ENCODE measurements at places on chromosomes 2 and 18. TPM values are rescaled to one million over a fixed set of nuclear protein-coding genes. Genes with fewer than 3 reads are reported as not detected.

Gene UGT1A4
- total RNA-seq: 2.6 TPM

Gene KCNJ3
- not detected for total RNA-seq

Gene ZNF2
- 4.8 TPM for total RNA-seq

Gene MAPK4
- 2.7 TPM for total RNA-seq

Gene GALNT13
- 0.42 TPM for total RNA-seq

Gene SRBD1
- 9.6 TPM for total RNA-seq

Gene FHL2
- total RNA-seq: 44.8 TPM

Gene LYPD6
- 1.9 TPM for total RNA-seq

Gene PLB1
- 3.9 TPM for total RNA-seq

DNA sequence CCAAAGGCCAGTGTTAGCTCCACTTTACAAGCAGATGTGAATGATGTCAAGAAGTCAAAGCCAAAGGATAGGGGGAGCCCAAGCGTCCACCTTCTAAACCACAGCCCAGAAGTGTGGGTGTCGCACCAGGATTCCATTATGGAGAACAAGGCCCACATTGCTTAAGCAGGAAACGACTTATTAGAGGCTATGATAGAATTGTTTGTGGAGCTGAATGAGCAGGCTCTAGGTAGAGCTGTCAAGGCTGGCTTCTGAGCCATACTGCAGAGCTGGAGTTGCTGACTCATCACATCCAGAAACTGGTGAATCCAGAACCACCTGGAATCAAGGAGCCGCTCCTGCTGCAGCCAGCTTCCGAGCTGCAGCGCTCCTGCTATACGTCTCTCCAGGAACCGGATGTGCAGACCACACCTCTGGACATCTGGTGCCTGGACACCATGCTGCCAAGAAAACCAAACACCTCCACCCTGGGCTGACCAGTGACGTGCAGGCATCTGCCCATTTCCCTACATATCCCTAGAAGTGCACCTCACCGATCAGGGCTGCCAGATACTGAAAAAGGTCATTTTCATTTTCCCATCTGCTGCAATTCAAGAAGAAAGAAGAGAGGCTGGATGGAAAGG lies 6.2 kb upstream of the TWIST2 start:
- no peak overlapping the region for H3K4me3 ChIP-seq
- no peak for DNase-seq
- H3K27me3 ChIP-seq: peaks cover 41% of the 10 kb centered on the region
- H3K27ac ChIP-seq: no peak overlapping the region
- peaks cover 4% of the 10 kb centered on the region for H3K4me1 ChIP-seq

GRCh38 chr2:212028798-212029394 lies 509.7 kb downstream of the ERBB4 start:
- H3K36me3 ChIP-seq: no peaks in the 10 kb centered on the region
- DNase-seq: no peak
- no peak overlapping the region for H3K4me3 ChIP-seq
- no peaks in the 10 kb centered on the region for H3K4me1 ChIP-seq
- no peaks in the 10 kb centered on the region for H3K27me3 ChIP-seq

GRCh38 chr2:150168595-150169236 lies 318.8 kb downstream of the RND3 start:
- no peaks in the 10 kb centered on the region for H3K27me3 ChIP-seq
- no peak for DNase-seq
- no peak overlapping the region for H3K4me3 ChIP-seq
- no peak overlapping the region for H3K27ac ChIP-seq

DNA sequence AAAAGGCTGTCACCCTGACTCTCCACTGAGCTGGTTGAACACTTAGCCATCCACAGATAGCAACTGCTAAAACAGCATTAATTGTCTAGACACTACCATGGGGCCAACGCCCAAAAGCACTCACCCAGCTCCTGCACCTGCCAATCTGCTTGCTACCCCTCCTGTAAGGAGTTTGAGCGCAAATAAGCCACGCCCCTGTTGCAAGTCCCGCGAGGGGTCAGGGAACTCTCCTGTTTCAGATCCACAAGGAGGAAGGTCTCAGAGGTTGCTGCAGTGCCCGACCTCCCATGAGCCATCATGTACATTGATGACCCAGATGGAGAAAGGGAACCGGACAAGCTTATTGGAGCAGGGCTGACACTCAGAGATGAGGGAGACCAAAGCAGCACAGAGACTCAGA lies 106.8 kb downstream of the ZNF516 start:
- peaks cover 22% of the 10 kb centered on the region for H3K4me1 ChIP-seq
- no peak overlapping the region for H3K4me3 ChIP-seq
- no peak overlapping the region for H3K27ac ChIP-seq
- no peaks in the 10 kb centered on the region for H3K27me3 ChIP-seq
- DNase-seq: no peak

DNA sequence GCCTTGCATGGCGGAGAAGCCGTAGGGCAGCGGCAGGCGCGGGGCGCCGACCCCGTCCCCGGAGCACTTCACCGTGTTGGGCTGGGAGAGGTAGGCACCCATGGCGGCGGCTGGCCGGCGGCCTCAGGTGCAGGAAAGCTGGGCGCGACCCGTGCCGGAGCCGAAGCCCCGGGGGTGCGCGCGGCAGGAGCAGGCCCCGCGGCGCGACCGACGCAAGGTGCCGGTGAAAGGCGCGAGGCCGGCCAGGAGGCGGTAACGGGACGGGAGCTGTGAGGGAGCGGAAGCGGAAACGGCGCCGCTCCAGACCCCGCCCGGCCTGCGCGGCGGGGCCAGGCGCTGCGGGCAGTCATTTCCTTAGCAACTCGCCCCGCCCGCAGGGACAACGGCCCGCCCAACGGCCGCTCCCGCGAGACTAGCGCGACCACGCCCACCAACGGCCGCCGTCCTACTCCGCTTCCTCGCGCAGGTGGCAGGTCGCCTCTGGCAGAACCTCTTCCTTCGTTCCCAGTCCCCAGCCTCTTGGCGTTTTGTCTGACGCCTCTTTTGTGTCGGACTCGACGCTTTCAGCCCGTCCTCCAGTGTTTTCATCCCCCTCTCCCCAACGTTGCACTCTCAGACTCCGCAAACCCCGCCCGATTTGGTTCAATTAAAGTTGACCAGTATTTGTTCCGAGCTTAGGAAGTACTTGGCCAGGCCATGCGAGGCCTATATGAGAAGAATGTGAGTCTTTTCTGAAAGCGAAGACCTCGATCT lies at the start of gene PPM1G:
Gene PPM1G (minus strand): TSS at position 271 of the 753 bp plus-strand sequence. CDS start 169 bp downstream, at position 102.
- peak; percentile 96 for DNase-seq
- peak within 1 kb of the TSS; percentile 80 for H3K27ac ChIP-seq
- no peaks in the 10 kb centered on the region for H3K27me3 ChIP-seq
- H3K4me3 ChIP-seq: peak within 1 kb of the TSS; percentile 92
- peaks cover 7% of the 10 kb centered on the region for H3K36me3 ChIP-seq

DNA sequence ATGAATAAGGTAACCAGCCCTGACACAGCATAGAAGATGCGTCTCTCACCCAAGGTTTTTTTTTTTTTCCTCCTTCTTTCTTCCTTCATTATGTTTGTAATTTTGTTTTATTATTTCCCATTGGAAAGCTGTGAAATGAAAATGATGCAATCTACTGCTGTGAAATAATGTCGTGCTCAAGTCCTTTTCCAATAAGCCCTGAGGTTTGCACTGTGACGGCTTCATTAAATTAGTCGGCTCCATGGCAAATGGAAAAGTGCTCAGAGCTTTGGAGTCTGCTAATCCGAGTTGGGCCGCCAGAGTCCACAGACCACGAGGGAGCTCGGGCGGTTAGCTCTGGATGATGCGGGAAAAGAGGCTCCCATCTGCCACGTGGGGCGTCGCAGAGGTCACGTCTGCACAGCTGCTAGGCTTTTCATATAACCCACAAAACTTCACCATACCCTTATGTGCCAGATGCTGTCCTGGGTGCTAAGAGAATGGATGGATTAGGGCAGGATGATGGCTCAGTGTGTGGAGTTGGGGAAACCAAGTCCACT lies 92.3 kb upstream of the CAPN13 start:
- H3K4me3 ChIP-seq: no peak overlapping the region
- peaks cover 13% of the 10 kb centered on the region for H3K27me3 ChIP-seq
- no peak for DNase-seq
- no peaks in the 10 kb centered on the region for H3K36me3 ChIP-seq

- peak overlapping the region; percentile 43 for H3K27ac ChIP-seq
- DNase-seq: no peak
- no peaks in the 10 kb centered on the region for H3K27me3 ChIP-seq
- no peaks in the 10 kb centered on the region for H3K36me3 ChIP-seq
Measured at GRCh38 chr18:23340661-23341060, 112.4 kb upstream of the RIOK3 start.

GRCh38 chr2:143698352-143698751 lies 569.1 kb downstream of the ARHGAP15 start:
- no peaks in the 10 kb centered on the region for H3K36me3 ChIP-seq
- no peak for DNase-seq
- H3K4me3 ChIP-seq: no peak overlapping the region
- H3K4me1 ChIP-seq: no peaks in the 10 kb centered on the region
- no peaks in the 10 kb centered on the region for H3K27me3 ChIP-seq

DNA sequence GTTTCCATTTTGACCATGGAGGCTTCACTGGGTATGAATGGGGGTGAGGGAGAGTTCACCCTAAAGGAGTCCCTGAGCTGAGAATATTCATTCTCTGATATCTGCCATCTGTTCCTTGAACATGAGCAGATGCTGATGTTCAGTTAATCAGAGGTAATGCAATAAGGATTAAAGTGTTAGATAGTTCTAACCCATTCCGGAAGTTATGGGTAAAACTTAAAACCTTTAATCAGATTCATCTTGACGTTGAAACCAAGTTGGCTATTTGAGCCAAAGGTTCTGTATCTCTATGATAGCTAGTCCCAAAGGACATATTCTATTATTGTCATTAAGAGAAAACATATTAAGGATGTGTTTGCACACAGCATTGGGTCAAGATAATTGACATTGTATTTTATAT lies 268.9 kb downstream of the PLCL1 start:
- H3K4me1 ChIP-seq: no peaks in the 10 kb centered on the region
- no peak overlapping the region for H3K27ac ChIP-seq
- no peak overlapping the region for H3K4me3 ChIP-seq
- no peak for DNase-seq
- no peaks in the 10 kb centered on the region for H3K27me3 ChIP-seq

GRCh38 chr2:8170552-8171327 lies 511.1 kb upstream of the ID2 start:
- no peak overlapping the region for H3K27ac ChIP-seq
- no peak overlapping the region for H3K4me3 ChIP-seq
- H3K36me3 ChIP-seq: no peaks in the 10 kb centered on the region
- no peak for DNase-seq
- no peaks in the 10 kb centered on the region for H3K4me1 ChIP-seq

- no peaks in the 10 kb centered on the region for H3K36me3 ChIP-seq
- H3K4me1 ChIP-seq: peaks cover 24% of the 10 kb centered on the region
- no peak overlapping the region for H3K27ac ChIP-seq
- H3K27me3 ChIP-seq: no peaks in the 10 kb centered on the region
Measured at GRCh38 chr18:46405832-46406538, 251.0 kb downstream of the LOXHD1 start.

DNA sequence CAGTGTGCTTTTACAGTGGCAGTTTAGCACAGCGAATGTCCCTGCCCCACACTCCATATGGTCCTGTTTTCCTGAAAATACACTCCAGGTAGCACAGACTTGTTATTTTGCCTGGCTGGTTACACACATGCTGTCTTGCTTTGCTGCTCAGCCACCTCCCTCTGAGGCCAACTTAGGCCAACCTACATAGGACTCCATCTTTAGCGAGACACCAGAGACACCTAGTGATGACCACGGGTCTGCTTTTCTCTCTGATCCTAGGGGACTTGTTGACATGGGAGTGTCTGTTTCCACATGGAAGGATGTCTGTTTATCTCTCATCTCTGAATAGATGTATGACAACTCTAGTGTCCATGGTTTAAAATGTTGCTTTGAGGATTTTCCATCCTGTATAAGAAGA lies 43.3 kb downstream of the PLEKHB2 start:
- H3K4me1 ChIP-seq: no peaks in the 10 kb centered on the region
- H3K4me3 ChIP-seq: no peak overlapping the region
- H3K27ac ChIP-seq: no peak overlapping the region
- no peak for DNase-seq
- peaks cover 65% of the 10 kb centered on the region for H3K36me3 ChIP-seq
- H3K27me3 ChIP-seq: no peaks in the 10 kb centered on the region

DNA sequence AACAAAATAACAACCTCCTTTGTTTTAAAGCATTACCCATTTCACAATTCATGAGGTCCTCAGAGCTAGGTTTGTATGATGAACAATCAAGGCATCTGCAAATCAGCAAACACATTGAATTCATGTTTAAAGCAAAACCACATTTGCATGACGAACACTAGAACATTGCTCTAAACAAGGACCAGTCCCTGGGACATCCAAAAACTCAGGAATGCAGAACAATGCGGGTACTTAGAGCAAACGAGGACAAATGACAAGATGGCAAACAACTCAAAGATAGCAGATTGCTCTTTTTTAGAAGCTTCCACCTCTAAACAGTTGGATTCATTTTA lies 45.7 kb upstream of the RALBP1 start:
- no peaks in the 10 kb centered on the region for H3K36me3 ChIP-seq
- peak overlapping the region; percentile 94 for H3K27ac ChIP-seq
- H3K4me3 ChIP-seq: no peak overlapping the region
- DNase-seq: no peak

GRCh38 chr18:3350021-3350420 lies 88.1 kb downstream of the MYL12B start:
- H3K4me1 ChIP-seq: peaks cover 20% of the 10 kb centered on the region
- H3K27me3 ChIP-seq: no peaks in the 10 kb centered on the region
- H3K27ac ChIP-seq: no peak overlapping the region
- DNase-seq: no peak
- H3K36me3 ChIP-seq: no peaks in the 10 kb centered on the region

- no peak for DNase-seq
- peaks cover 51% of the 10 kb centered on the region for H3K4me1 ChIP-seq
- H3K27me3 ChIP-seq: no peaks in the 10 kb centered on the region
- H3K36me3 ChIP-seq: no peaks in the 10 kb centered on the region
Measured at GRCh38 chr2:201233812-201234662, 26.3 kb upstream of the CASP8 start.

GRCh38 chr18:10660179-10660884 lies 134.5 kb downstream of the NAPG start:
- peaks cover 8% of the 10 kb centered on the region for H3K4me1 ChIP-seq
- peak overlapping the region; percentile 55 for H3K27ac ChIP-seq
- H3K36me3 ChIP-seq: no peaks in the 10 kb centered on the region
- DNase-seq: no peak
- H3K27me3 ChIP-seq: no peaks in the 10 kb centered on the region
